ENCODE measurements at places on chromosomes 6 and 20.

DNA sequence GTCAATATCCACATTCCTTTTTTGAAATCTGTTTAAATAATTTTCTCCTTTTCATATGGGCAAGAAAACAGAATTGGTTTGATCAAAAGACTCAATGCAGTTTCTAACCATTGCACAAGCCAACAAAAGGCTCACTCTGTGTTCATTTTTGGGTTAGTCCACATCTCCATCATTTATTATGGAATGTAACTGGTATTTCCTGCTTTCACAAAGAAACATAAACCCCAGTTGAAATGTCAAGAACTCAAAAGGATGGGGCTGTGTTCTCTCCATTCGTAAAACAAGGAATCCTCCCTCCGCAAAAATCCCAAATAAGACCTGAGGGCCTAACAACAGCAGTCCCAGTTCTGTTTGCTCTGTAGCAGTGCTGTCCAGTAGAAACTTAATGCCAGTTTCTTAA lies 420.9 kb downstream of the GJA1 start:
- peak; percentile 6 for DNase-seq

DNA sequence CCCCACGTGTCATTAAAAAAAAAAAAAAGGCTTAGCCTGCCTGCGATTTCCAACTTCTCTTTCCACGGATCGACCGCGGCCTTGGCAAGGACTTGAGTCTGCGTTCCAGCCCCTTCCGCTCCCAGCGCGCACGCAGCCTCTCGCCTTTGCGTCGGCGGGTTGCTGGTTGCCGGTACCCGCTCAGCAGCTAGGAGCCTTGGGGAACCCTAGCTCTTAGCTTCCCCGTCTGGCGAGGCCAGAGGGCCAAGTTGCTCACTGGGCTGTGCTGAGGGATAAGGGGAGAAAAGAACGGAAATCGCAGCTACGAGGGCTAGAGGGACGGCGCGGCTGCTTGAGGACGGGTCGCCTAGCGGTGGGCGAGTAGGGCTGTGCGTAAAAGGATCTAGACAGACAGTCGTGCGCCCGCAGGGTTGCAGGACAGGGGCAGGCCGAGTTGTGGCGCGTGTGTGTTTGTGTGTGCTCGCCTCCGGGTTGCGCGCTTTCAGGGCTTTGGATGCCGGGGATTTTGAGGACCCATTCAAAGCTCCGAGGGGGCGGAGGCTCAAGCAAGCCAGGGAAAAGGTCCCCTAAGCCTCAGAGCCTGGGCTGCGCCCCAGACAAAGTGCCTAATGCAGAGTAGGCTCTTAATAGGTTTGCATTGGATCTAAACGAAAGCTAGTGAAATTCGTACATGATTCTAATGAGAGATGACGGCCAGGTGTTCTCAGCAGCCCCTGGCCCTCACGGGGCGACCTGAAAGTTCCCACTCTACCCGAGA lies 40.5 kb upstream of the OSTM1 start:
- DNase-seq = peak; percentile 53

- peak; percentile 16 for DNase-seq
These were observed 470.2 kb downstream of the ADGRB3 start for GRCh38 chr6:69105288-69105687.

DNA sequence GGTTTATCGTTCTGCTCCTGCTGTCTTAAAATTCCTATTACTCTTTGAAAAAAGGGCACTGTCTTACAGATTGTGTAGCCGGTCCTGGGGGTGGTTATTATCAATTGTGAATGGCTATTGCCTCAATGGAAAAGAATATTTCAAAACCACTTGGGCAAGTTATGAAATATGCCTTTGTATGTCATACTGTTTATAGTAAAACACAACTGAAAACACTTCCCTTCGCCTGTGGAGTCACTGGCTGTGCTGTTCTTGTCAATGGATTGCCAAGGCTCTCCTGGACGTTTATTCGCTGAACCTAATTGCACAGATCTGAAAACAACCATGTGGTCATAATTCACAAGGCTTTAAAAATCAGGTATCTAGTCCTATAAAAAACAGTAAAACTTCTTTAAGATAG lies 47.8 kb upstream of the TAGAP start:
- no peak for DNase-seq

DNA sequence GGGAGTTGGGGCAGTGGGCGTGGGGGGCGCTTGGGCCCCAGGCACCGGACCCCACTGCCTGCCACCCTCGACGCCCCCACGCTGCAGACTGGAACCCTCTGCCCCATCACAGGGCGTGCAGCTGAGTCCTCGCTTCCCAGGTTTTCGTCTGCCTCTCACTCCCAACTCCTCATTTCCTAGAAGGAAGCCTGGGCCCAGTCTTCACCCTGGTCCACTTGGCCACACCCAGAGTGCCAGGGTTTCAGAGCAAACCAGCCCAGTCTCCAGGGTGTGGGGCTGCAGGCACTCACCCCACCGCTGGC lies 30.3 kb downstream of the FRMD1 start:
- no peak for DNase-seq

GRCh38 chr6:42726026-42726425 lies 3.6 kb upstream of the PRPH2 start:
- no peak for DNase-seq

- DNase-seq = no peak
These were observed 176.1 kb downstream of the ID4 start for GRCh38 chr6:20013066-20013861.

Data from hepatic stellate cell (primary cell).